ENCODE measurements at places on chromosomes 2 and 18. TPM values are rescaled to one million over a fixed set of nuclear protein-coding genes. Genes with fewer than 3 reads are reported as not detected.

Gene TOGARAM2
- total RNA-seq = not detected

Gene UNC80
- total RNA-seq = not detected

Gene CABYR
- 11.4 TPM for total RNA-seq

Gene CCDC195
- not detected for total RNA-seq

Gene TUBA4B
- total RNA-seq = not detected

Gene IL18RAP
- total RNA-seq = not detected

Gene RIT2
- not detected for total RNA-seq

DNA sequence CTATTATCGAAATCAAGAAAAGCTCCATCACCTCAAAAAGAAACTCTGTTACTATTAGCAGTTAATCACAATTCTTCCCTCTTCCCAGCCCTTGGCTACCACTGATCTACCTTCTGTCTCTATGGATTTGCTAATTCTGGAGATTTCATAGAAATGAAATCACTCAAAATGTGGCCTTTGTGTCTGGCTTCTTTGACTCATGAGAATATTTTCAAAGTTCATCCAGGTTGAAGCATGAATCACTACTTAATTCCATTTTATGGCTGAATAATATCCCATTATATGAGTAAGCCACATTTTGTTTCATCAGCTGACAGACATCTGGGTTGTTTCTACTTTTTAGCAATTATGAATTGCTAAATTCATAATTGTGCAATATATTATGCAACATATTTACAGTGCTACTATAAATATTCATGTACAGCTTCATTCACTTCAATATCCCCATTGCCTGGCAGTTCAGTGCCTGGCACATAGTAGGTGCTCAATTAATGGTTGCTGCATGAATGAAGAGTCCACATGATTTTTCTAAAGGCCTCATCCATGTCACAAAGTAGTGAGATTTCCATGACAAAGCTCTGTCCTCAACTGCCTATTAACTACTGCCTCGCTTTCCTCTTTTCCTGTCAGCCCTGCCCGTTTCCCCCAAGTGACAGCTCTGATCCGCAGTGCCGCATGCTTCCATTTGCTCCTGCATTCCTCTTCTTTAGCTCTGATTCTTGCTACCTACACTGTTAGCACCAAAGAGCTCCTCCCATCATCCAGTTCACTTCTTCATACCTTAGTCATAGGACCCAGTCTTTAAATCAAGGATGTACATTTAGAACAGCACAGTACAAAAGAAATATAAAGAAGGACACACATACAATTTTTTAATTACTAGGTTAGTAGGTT is 32.8 kb downstream of the CCDC93 start:
- H3K27me3 ChIP-seq = no peaks in the 10 kb centered on the region
- peak overlapping the region; percentile 60 for H3K27ac ChIP-seq
- peaks cover 7% of the 10 kb centered on the region for H3K36me3 ChIP-seq
- H3K4me3 ChIP-seq = no peak overlapping the region
- peak; percentile 58 for DNase-seq
- peaks cover 13% of the 10 kb centered on the region for H3K4me1 ChIP-seq

GRCh38 chr2:55901941-55902340 is 21.6 kb downstream of the EFEMP1 start:
- H3K27me3 ChIP-seq = no peaks in the 10 kb centered on the region
- H3K4me1 ChIP-seq = peaks cover 68% of the 10 kb centered on the region
- H3K27ac ChIP-seq = peak overlapping the region; percentile 49
- no peak overlapping the region for H3K4me3 ChIP-seq

- no peak for DNase-seq
- H3K4me1 ChIP-seq = no peaks in the 10 kb centered on the region
Measured at GRCh38 chr18:13583576-13584550, 142.5 kb downstream of the FAM210A start.

- H3K27ac ChIP-seq = no peak overlapping the region
- DNase-seq = no peak
- no peak overlapping the region for H3K4me3 ChIP-seq
- H3K27me3 ChIP-seq = no peaks in the 10 kb centered on the region
- peaks cover 5% of the 10 kb centered on the region for H3K4me1 ChIP-seq
Measured at GRCh38 chr2:170087413-170087793, 90.5 kb upstream of the MYO3B start.

- no peaks in the 10 kb centered on the region for H3K36me3 ChIP-seq
- no peaks in the 10 kb centered on the region for H3K4me1 ChIP-seq
- H3K4me3 ChIP-seq = no peak overlapping the region
- H3K27ac ChIP-seq = no peak overlapping the region
- no peaks in the 10 kb centered on the region for H3K27me3 ChIP-seq
Measured at GRCh38 chr2:170163411-170164065, 14.4 kb upstream of the MYO3B start.

GRCh38 chr2:62186156-62186905 is 9.6 kb upstream of the B3GNT2 start:
- no peaks in the 10 kb centered on the region for H3K36me3 ChIP-seq
- no peak for DNase-seq
- no peak overlapping the region for H3K4me3 ChIP-seq
- no peak overlapping the region for H3K27ac ChIP-seq
- peaks cover 11% of the 10 kb centered on the region for H3K27me3 ChIP-seq

GRCh38 chr2:170690640-170691039 is 24.5 kb upstream of the SP5 start:
- H3K36me3 ChIP-seq = no peaks in the 10 kb centered on the region
- no peaks in the 10 kb centered on the region for H3K27me3 ChIP-seq
- no peak overlapping the region for H3K4me3 ChIP-seq
- H3K27ac ChIP-seq = no peak overlapping the region
- no peak for DNase-seq

DNA sequence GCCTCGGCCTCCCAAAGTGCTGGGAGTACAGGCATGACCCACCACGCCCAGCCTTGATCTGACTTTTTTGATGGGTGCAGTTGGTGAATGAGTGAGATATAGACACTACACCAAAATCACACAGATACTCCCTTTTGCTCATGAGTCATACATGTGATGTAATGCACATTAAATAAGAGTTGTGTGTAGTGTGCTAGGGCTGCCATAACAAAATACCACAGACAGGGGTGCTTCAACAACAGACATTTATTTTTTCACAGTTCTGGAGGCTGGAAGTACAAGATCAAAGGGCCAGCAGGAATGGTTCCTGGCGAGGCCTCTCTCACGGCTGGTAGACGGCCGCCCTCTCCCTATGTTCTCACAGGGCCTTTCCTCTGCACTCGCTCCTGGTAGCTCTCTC is 46.6 kb downstream of the GBX2 start:
- no peak overlapping the region for H3K4me3 ChIP-seq
- no peak for DNase-seq
- H3K27me3 ChIP-seq = no peaks in the 10 kb centered on the region
- H3K27ac ChIP-seq = no peak overlapping the region
- no peaks in the 10 kb centered on the region for H3K36me3 ChIP-seq

GRCh38 chr2:181367411-181367810 is 89.8 kb upstream of the ITGA4 start:
- no peak overlapping the region for H3K4me3 ChIP-seq
- H3K27ac ChIP-seq = no peak overlapping the region
- H3K27me3 ChIP-seq = no peaks in the 10 kb centered on the region
- DNase-seq = no peak
